LHCN-M2 (cell line): ENCODE measurements at places on chromosomes 13 and 19. TPM values are rescaled to one million over a fixed set of nuclear protein-coding genes. Genes with fewer than 3 reads are reported as not detected.

- no peak for DNase-seq
These were observed 17.5 kb downstream of the DLEU7 start for GRCh38 chr13:50826035-50826434.

- no peak for DNase-seq
These were observed 17.2 kb upstream of the JUND start for GRCh38 chr19:18298601-18299000.

DNA sequence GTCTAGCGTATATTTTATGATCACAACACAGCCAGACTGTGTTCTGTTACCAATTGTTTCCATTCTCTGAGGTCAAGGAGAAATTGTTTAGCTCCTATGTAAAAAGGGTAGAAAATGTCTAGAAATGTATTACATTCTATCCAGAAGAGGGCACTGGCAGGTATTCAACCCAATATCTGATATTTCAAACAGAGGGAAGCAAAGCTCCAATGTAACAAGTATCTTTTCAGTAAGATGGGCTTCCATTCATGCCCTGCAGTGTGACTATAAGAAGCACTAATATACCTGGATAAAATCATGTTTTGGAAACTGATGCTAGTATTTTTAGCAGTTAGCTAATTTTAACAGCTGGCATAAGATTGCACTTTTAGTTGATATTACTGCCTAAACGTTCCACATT lies 312.7 kb downstream of the FGF14 start:
- DNase-seq: no peak

DNA sequence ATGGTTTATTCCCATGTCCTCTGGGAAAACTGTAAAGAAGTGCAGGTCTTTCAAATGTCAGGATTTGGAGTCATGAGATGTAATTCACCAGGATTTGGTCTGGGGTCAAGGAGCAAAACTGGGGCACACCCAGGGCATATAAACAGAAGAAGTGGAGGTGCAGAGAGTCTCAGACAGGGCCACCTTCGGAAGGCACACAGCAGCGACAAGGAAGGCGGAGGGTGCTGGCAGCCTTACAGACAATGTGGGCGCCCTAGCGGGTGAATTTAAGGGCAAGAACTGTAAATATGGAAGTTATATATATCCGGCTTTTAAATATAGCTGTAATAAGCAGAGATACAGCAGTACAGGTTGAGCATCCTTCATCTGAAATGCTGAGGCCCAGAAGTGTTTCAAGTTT lies 31.2 kb downstream of the DHRS12 start:
- no peak for DNase-seq

GRCh38 chr13:112637017-112637801 lies 49.3 kb upstream of the TUBGCP3 start:
- no peak for DNase-seq

- DNase-seq: no peak
These were observed 28.1 kb upstream of the KIR3DL3 start for GRCh38 chr19:54696117-54696548.

DNA sequence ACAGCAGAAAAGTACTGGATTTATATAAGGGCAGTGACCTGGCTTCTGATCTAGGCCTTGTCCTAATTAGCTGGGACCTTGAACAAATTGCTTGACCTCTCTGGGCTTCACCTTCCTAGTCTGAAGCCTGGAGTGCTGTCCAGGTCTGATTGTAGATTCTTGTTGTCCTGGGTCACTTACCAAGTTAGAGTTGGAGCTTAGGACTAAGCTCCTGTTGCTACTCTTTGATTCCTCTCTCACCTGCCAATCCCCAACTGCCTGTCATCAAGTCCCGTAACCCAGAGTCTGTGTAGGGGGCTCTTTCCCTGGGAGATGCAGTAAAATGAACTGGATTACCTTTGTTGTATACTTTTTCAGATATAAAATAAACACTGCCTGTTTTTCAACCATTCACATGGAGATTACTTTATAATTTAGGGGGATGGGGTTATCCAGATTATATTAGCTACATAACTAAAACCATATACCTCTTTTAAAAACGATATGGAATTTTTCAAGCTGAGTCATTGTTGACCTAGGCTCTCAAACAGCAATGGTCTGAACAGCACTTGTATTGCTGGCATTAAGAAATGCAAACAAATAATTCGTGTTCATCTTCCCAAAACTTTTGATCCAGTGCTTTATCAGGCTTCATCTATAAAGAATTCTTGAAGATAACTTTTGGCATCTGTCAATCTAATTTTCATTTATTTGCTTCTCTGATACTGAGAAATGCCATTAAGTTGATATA lies 5.8 kb downstream of the ARHGAP35 start:
- DNase-seq: no peak

DNA sequence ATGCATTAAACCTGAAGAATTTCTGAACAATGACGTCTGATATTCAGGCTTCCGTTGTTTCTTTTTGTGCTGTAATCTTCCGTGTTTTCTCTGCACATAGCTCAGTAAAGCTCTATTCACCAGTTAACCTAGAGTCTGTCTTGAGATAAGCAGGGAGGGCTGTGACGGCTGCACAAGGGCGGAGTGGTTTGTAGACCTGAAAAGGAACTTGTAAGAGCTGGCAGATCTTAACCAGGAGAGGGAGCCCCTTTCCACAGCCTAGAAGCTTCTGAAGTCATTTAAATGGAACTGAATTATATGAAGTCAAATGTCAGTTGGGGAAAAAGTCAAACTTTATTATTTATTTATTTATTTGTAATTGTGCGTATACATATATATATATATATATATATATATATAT lies 27.5 kb downstream of the DPRX start:
- peak; percentile 4 for DNase-seq

DNA sequence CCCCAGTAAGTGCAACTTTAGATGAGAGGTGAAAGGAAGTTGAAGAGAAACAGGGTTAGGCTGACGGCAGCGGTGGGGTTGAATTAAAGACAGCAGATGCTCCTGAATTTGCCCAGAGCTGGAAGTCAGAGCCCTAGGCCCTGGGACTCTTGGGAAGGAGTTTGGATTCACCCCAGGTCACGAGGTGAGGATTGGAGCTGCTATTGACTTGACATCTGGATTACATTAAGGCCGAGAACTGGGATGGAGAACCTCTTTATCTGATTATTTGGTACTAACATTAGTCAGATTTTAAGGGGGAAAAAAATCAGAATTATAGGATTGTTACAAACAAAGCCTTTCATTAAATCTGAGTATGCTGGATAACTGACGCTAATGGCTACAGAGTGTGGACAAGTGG lies 367.2 kb downstream of the ZNF536 start:
- DNase-seq: no peak

DNA sequence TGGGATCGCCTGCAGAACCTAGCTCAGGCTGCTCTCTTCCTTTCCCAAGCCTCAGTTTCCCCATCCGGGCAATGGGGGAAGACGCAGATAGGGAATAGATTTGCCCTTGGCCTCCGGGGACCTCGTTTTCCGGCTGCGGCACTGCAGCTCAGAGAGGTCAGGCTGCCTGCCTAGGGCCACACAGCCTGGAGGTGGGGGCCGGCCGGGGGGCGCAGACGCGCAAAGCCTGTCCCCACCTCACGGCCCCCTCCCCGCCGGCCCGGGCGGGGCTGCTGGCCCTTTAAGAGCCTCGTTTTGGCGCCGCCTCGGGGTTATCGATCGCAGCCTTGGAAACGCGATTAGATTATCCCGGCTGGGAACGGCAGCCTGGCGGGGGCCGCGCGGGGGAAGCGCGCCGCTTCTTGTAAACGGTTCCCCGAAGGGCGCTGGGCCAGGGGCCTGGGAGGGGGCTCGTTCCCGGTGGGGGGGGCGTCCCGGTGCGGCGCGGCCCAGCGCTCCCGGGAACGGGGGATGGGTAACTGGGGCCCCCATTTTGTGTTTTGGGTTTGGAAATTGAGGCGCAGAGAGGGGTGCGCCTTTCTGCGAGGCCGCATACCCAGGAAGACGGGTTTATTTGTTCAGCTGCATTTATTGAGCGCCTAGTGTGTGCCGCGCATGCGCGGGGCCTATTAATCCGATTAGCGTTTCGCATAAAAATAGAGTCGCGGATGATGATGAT lies 23.4 kb upstream of the TCF3 start:
- no peak for DNase-seq

- no peak for DNase-seq
These were observed 201.5 kb upstream of the GPR12 start for GRCh38 chr13:26961890-26962615.

GRCh38 chr19:47176627-47177090 lies 46.0 kb downstream of the SAE1 start:
- peak; percentile 89 for DNase-seq

- DNase-seq: no peak
These were observed 2.6 kb downstream of the CNN1 start for GRCh38 chr19:11541238-11541637.

GRCh38 chr13:24491845-24492244 lies 20.7 kb downstream of the PARP4 start:
- no peak for DNase-seq

DNA sequence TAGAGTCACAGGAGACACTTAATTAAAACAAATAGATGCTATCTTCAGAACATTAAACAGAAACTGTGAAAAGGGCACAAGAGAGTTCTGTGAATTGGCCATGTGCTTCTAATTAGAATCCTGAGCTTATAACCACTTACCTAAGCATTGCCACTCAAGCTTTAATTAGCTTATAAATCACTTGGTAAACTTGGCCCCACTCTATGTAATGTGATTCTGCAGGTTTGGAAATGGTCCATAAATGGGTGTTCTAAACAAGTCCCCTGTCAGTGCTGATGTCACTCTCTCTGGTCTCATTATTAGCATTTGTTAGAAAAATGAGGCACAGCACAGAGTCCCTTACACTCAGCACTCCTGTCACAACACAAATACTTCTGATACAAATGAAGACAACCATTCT lies 18.0 kb downstream of the ZNF91 start:
- DNase-seq: no peak

DNA sequence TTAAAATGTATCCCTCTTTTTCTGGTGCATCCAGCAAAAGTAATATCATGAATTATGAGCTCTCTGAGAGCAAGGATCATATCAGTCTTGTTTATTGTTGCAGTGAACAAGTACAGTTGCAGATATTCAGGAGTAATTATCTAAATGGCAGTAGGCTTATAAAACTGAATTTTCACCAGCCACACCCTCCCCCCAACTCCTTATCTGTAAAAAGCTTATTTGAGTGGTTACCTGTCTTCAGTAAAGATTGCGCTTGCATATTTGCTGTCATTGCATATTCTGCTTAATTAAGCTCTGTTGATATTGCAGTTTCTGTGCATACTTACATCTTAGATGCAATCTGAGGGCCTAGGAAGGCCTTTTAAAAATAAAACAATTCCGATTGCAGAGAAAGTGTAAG lies 87.3 kb downstream of the DNAJC15 start:
- DNase-seq: no peak

- peak; percentile 9 for DNase-seq
These were observed 36.8 kb downstream of the ERICH4 start for GRCh38 chr19:41479757-41480191.

DNA sequence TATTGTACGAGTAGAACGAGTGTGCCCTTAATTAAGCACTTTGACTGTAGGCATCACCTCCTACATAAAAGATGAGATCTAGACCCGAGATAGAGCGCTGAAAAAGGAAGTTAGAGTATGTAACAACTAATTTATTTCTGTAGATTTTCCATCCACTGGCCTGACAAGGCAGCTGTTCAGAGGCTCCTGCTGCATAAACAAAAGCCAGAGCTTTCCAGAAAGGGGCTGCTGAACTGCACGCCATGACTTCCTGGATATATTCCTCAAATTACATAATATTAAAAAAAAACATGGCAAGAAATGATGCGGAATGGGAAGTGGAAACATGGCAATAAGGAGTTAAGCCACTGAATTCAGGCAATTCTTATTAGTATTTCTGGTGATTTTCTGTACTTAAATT lies 89.7 kb downstream of the AKAP11 start:
- peak; percentile 71 for DNase-seq

DNA sequence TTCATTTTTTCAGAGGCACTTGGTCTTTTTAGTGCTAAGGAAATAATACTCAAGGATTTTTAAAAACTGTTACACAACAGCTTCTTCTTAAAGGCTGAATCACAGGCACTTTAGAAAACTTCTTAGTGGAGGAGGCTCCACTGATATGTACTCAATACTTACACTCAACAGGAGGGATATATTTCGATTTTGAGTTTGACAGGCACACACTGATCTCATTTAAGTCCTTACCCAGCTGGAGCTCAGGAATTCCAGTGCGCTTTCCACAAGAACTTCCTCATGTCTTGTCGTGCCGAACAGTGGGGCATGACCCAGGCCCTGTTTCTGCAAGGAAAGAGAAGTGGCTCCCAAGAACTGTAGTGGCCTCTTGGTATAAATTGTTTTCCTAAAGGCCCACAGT lies 103.8 kb downstream of the RGCC start:
- no peak for DNase-seq

DNA sequence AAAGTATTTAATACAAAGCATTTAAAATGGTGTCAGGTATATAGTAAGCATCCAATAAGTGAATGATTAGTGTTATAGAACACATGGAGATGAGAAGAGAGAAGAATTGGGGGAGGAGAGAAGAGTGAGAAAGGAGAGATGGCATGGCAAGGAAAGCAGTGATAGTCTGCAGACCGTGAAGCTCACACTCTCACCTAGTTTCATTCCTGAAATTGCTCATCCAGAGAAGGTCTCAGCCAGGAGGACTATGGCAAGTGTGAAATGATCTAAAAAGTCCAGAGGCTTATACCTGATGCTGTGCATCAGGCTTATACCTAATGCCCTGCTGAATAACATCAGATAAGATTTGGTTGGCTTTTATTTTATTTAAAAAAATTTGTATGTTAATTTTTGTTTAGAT lies 351.6 kb upstream of the KLF12 start:
- no peak for DNase-seq

- no peak for DNase-seq
These were observed 909.3 kb downstream of the GPC5 start for GRCh38 chr13:92307752-92308151.

- DNase-seq: no peak
These were observed 8.9 kb downstream of the CACNG8 start for GRCh38 chr19:53971673-53972072.

DNA sequence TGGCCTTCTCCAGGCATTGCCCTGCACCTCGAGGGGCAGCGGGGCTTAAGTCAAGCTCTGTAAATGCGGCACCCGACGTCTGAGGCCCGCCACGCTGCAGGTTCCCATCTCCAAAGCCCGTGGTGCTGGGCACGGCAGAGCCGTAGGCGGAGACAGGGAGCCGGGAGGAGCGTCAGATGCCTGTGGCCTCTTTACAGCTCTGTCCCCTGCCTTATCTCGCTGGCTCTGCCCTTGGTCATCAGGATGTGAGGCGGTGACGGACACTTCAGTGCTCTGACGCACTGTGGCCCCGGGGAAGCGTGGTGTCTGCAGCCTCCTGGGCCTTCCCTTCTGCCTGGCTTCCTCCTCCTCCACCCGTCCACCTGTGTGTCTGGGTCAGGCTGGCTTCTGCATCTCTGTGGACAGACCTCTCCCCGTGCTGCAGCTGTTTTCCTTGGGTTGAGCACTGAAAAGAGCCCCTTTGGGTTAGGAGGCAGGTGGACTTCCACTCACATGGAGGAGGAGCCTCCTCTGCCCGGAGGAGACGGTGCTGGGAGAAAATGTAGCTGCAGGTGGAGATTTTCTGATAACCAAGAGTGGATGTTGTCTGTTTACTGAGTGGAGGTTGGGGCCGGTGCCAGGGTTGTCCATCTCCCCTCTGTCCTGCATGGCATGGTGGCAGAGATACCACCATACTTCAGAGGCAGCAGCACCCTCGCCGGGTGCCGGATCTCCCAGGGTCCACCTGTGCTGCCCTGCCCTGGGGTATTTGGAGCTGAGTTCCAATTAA lies 14.6 kb downstream of the MCF2L start:
- DNase-seq: no peak

TNNI3 gene
- total RNA-seq: 0.26 and 0.92 TPM in 2 replicates

GPR12 gene
- total RNA-seq: not detected in 2 replicates

ZIK1 gene
- total RNA-seq: 5.1 and 5.4 TPM in 2 replicates

KLK4 gene
- not detected in 2 replicates for total RNA-seq

XPO4 gene
- 25.6 and 26.0 TPM in 2 replicates for total RNA-seq

CDC42EP5 gene
- 9.2 and 9.5 TPM in 2 replicates for total RNA-seq

C13orf46 gene
- 0.11 and 0.13 TPM in 2 replicates for total RNA-seq

LMTK3 gene
- 0.06 and 0.13 TPM in 2 replicates for total RNA-seq

SLC25A41 gene
- not detected in 2 replicates for total RNA-seq
